ENCODE measurements at places on chromosomes 7 and 10. TPM values are rescaled to one million over a fixed set of nuclear protein-coding genes. Genes with fewer than 3 reads are reported as not detected.

DNA sequence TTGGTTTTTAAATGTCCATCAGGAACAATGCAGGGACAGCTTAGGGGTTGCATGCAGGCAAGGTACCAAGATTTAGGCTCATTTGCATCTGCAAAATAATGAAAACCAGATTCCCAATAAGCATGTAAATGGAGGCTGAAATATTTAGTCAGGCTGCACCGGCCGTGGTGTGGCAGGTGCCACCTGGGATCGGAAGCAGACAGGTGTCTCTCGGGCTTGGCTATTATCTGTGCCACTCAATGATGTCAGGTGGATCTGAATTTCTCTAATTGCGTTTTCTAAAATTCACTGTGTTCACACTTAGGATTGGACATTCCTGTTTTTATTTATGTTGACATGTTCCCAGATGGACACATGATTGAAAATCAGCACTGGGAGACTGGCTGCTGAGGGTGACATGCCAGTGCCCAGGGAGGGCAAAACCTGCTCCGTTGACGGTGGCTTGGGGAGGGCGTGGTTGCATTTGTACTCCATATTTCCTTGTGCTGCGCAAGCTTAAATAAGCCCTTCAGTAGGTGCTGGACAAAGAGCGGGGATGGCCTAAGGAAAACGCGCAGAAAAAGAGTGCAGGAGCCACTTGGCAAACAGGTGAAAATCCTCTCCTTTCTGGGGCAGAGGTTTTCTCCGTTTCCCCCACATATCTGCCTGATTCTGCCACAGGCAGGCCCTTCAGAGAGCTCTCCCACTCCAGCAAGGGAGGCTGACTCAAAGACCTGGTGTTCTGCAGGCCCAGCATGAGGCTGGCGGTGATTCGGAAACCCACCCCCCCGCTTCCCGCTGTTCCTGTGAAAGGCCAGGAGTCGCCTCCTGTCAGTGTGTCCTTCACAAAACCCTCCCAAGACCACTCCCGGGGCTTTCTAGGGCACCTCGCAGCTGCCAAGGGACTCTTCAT, 142.5 kb downstream of the WDR37 start:
- no peak for DNase-seq

- DNase-seq, result no peak
These were observed 222.0 kb upstream of the IMMP2L start for GRCh38 chr7:111784296-111784695.

- peak; percentile 42 for DNase-seq
These were observed 11.1 kb downstream of the CALY start for GRCh38 chr10:133325440-133326222.

ENO4 gene
- total RNA-seq, result not detected

ADARB2 gene
- total RNA-seq, result 12.3 TPM

AOAH gene
- 37.8 TPM for total RNA-seq

DNA sequence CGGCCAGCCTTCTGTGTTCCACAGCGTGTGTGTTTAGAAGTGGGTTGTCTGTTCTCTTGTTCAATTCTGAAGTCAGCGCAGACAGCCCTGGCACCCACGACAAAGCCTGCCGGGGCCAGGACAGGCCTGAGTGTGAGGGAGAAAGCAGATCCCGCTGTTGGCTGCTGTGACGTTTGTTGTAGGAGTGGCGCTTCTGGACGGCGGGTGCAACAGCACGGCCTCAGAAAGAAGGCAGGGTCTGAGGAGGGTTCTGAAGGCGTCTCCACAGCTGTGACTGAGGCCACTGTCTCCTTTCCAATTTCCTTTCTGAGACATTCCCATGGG, 76.2 kb downstream of the VIPR2 start:
- no peak for DNase-seq

VTI1A gene
- total RNA-seq, result 55.6 TPM

CAV1 gene
- total RNA-seq, result 0.15 TPM

GRM3 gene
- not detected for total RNA-seq

DNA sequence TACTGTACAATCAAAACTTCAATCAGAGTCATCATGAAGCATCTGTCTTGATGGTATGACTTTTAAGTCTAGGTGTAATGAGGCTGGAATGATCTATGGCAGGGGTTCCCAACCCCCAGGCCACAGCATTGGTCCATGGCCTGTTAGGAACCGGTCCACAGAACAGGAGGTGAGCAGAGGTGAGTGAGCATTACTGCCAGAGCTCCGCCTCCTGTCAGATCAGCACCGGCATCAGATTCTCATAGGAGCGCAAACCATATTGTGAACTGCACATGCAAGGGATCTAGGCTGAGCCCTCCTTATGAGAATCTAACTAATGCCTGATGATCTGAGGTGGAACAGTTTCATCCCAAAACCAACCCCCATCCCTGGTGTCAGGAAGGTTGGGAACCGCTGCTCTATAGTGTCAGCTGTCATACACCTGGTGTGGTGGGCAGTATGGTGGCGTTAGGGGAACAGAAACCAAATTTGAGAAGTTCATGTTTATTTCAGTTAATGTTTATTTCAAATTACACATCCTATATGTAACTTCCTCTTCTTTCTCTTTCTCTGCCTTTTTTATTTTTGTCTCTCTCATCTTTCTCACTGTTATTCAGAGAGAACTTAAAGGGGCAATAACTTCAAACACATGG, 432.6 kb downstream of the TNS3 start:
- no peak for DNase-seq

GRCh38 chr10:95391164-95391563, 100.4 kb upstream of the PDLIM1 start:
- DNase-seq, result no peak

CALHM1 gene
- total RNA-seq, result not detected

IFIT1B gene
- total RNA-seq, result not detected

DNA sequence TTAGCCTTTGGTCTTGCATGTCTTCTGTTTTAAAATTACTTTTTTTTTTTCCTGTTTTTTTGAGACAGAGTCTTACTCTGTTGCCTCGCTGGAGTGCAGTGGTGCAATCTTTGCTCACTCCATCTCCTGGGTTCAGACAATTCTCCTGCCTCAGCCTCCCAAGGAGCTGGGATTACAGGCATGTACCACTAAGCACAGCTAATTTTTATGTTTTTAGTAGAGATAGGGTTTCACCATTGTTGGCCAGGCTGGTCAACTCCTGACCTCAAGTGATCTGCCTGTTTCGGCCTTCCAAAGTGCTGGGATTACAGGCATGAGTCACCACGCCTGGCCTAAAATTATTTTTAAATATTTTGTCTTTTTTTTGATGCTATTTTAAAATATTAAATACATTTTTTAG, 38.5 kb downstream of the MLLT10 start:
- DNase-seq, result no peak

DNA sequence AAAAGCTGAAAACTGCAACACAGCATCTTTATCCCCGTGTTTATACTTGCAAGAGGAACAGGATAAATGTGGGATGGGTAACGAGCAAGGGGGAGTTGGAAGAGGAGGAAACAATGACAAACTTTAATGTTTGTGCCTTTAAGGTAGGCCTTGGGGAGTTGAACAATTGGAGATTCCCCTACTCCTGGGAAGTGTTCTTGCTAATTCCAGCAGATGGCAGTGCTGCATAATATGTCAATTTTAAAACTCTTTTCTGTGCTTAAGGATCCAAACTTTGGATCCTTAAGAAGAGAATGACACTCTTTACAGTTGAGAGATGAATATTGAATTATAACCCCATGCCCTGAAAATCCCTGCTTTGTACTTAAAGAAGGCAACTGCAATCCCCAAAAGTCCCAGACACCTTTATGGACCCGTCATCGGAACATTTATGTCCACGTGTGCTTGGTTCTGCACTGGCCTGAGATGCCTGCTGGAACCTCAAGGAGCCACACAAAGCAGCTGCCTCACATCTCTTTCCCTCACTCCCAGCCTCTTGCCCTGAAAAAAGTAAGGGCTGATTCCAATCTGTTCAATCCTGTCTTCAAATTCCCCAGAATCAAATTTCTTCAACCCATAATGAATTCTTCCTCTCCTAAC, 12.0 kb downstream of the IFIT5 start:
- DNase-seq, result no peak

CLRN3 gene
- total RNA-seq, result not detected

- DNase-seq, result no peak
These were observed 101.8 kb downstream of the GNAT3 start for GRCh38 chr7:80410081-80410480.

COL1A2 gene
- 5.7 TPM for total RNA-seq

GRCh38 chr10:125779403-125780327, 4.0 kb upstream of the MMP21 start:
- DNase-seq, result no peak
